ENCODE measurements at places on chromosomes 2 and 18.

- no peak for DNase-seq
These were observed 196.5 kb upstream of the PIK3C3 start for GRCh38 chr18:41758534-41758933.

GRCh38 chr2:113407446-113408099 is 29.9 kb upstream of the ZNG1B start:
- DNase-seq = no peak

- no peak for DNase-seq
These were observed 1802.2 kb upstream of the PIK3C3 start for GRCh38 chr18:40152859-40153258.

- DNase-seq = no peak
These were observed 17.8 kb upstream of the PMAIP1 start for GRCh38 chr18:59881728-59882656.

GRCh38 chr2:195575879-195576401 is 81.1 kb upstream of the SLC39A10 start:
- DNase-seq = peak; percentile 68

GRCh38 chr2:10873171-10873570 is 38.6 kb upstream of the KCNF1 start:
- no peak for DNase-seq

DNA sequence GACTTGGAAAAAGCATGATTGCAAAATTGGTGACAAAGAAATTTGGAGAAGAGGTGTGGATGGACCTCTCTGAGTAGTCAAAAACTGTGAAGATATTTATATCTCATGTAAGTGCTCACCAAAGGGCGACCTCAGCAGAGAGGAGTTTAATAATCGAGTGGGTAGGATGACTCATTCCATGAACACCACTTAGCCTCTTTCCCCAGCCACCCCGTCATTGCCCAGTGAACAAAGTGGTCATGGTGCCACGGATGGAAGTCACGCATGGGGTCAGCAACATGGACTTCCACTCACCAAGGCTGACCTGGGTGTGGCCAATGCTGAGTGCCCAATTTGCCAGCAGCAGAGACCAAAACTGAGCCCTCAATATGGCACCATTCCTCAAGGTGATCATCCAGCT is 997.4 kb upstream of the GYPC start:
- no peak for DNase-seq
